ENCODE measurements at places on chromosomes 2 and 18.

DNA sequence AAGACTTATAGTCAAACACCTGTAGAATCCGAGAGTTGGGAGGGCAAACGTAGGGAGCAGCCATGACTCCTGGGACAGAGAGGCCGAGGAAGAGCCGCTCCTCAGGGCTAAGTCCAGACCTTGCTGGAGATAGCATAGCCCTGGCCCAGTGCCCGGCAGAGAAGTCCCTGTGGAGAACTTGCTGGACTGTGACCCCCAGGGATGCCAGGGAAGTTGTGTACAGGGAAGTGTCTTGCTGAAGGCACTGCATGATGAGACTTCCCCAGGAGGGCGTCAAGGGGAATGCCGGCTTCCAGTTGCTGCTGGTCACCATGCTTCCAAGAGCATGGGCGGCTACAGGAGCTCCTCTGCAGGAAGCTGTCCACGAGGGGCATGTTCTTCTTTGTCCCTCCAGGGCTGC is 8.6 kb upstream of the CNDP1 start:
- DNase-seq, result no peak

GRCh38 chr2:136134126-136134525 is 16.2 kb upstream of the CXCR4 start:
- peak; percentile 69 for DNase-seq

GRCh38 chr2:194619366-194619765 is 1037.7 kb upstream of the SLC39A10 start:
- no peak for DNase-seq

- DNase-seq, result no peak
Measured at GRCh38 chr2:112658839-112659667, 13.3 kb downstream of the SLC20A1 start.

DNA sequence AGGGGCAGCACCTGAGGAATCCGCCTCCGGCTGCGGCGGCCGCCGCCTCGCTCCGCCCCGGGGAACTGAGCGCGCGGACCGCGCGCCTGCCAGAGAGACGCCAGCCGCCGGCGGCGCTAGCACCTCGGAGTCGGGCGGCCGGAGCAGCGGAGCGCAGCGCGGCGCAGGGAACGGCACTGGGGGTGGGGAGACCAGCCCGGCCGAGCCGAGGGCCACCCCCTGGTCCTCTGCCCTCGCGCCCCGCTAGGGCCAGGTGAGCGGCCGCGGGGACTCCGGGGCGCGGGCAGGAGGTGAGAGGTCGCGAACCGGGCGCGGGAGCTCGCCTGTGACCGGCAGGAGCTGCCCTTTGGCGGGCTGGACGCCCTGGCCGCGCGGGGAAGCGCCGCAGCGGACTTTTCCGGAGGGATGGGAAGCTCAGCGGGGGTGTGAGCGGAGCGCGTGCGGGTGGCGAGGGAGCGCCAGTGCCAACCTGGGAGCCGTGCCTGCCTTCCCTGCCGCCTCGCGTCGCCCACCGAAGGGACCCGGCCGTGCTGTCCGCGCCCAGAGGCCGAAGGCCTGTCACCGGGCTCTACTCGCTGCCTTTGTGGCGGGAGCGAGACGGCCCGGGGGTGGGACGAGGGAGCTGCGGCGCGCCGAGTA is at the start of gene GREB1L:
GREB1L (plus strand) TSS at position 92 of the 639 bp plus-strand sequence. CDS start 141,287 bp downstream, outside the sequence.
- no peak for DNase-seq

DNA sequence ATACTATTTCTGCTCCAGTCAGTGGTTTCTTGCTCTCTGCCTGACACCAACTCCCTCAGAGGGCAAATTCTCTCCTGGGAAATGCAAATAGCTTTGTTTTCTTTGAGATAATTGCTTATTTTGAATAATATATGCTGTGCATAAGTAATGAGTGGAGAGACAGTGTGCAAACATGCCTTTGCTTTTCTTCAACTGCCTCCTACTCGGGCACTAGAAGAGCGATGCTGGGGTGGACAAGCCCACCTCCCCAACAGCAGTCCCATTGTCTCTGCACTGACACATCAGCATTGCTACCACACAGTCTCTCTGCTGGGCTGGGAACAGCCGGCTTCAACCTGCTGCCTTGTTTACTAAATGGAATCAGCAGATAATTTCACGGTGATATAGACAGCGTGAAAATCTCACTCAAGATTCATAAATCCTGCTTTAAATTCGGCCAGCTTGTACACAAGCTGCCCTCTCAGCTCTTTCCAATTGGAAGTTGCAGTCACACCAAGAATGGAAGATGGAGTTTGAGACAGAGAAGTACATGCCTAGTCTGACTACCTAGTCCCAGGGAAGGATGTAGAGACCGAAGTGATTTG is 694.5 kb downstream of the TDRD15 start:
- DNase-seq, result no peak

DNA sequence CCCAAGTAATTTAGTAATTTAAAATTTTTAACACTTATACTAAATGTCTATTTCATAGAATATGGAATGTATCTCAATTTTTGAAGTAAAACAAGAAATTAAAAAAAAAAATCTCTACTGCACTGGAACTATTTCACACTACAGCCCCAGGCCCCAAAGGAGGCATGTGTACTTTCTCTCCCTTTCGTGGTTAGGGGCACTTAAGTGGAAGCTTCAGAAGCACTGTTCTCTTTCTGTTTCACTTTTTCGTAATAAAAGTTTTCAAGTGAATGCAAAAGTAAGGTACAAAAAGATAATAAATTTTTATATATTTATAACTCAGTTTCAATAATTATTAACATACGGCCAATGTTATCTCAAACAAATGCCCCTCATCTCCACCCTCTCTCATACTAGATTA is 123.8 kb upstream of the STON1 start:
- DNase-seq, result no peak

DNA sequence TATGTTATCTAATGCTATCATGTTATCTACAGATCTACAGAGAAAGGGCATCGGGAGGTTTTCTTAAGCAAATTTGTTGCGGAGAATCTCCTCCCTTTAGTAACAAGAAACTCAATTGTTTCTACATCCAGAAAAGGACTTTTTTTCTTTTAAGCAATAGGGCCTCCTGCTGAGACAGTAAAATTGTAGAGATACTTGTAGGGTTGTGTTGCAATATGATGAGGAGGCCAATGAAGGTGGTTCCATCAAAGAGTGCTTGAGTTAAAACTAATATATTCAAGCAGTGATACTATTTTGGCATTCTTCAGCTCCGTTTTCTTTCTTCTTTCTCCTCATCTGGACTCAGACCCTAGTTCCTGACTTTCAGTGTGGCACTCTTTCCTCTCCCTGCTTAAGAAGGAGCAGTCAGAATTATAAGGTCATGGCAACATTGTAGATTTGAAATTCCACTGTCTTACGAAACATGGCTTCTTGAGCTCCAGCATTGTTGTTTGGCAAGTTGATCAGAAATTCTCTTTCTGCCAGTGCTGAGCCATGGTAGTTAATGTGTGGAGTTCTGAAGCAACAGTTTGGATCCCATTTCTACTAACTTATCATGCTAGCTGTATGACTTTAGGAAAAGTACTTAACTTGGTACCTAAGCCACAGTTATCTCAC is 202.0 kb upstream of the SLC14A2 start:
- DNase-seq, result no peak

DNA sequence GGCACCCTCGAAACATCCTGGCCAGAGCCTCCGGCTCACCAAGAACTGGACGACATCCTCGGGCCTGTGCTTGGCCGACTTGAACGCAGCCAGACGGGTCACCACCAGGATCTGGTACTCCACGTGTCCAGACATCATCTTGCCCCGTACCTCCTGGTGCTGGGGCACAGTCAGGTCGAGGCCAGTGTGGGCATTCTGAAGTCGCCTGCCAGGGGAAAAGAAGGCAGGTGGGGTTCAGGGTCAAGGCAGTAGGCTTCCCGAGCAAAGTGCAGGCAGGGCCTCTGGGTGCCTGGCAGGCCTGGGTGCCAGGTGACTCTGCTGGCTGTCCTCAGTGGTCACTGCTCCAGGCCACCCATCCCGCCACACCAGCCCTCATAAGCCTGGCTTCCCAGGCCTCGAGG is 5.6 kb downstream of the HS1BP3 start:
- no peak for DNase-seq

- no peak for DNase-seq
Measured at GRCh38 chr2:197938555-197938954, 134.2 kb downstream of the PLCL1 start.

DNA sequence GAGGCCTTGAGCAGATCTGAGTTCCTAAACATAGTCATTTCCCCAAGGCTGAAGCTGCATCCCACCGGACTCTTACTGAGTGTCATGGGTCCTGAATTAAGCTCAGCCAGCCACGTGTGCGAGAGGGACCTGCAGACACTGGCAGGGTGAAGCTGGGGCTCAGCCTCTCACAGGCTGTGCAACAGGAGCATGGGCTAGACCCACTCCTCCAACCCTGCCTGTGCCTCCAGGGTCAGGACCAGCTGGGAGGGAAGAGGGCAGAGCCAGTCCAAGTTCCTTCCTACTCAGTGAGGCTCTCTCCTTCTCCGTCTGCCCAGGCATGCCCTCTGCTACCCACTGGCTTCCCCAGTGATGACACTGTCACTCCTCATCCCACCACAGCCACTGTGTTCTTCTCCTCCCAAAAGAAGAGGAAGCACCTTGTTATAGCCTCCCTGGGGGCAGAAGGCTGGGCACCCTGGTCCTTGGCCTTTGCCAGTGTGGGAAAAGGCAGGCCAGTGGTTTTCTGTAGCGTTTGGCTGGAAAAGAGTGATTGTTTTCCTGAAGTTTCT is 78.9 kb downstream of the KCNF1 start:
- no peak for DNase-seq

DNA sequence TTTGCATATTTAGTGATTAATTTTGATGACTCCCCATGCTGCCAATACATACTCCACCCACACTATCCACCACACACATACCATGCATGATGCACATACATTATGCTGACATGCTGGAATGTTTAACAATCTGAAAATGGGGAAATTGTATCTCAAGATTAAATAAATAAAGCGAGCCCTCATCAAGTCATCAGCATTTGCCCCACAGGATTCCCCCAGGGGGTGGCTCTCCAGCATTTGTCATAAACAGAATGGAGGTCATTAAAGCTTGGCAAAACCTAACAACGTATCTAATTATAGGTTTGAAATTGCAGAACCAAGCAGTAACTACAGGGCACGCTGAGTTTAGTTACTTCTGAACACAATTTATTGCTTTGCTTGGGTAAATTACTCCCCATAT is 141.2 kb upstream of the TACR1 start:
- no peak for DNase-seq

DNA sequence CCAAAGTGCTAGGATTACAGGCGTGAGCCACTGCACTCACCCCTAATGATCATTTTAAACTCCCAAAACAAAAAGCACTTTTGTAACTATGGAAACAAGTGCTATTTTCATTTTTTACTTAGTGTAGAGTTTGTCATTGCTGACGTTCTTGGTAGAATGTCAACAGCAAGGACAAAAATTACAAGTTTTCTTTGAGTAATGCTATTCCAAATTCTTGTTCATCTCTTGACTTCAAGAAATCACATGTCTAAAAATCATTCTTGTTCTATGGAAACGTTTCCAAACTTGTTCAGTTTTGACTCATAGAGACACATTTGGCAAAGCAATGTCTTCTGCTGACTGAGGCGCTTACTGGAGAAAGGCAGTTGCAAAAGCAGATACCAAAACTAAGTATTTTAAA is 82.6 kb downstream of the MBP start:
- no peak for DNase-seq

DNA sequence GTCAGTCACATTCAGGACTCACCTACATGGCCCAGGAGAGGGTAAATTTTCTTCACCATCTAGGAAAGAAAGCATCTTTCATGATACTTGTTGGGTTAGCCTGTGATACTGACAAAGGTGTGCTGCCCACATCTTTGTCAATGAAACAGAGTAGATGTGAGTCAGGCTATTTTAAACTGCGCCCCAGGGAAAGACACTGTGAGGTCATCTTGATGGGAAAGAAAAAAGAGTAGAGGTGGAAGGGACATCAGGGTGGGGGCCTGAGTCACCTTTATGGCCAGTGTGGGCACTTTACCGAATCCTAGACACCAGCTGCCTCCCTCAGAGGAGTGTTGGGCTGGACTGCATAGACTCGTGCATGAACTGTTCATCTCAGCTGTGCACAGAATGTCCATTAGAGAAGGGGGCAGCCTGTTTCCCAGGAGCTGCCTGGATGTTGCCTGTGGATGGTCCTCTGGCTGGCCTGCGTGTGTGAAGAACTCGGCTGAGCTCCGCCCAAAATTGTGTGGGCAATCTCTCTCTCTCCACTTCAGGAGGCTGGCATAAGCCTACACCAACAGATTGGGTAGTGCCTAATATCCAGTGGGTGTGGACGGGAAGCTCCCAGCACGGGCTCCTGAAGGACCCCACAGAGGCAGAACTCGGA is 278.7 kb upstream of the PXDN start:
- no peak for DNase-seq
